ENCODE measurements at places on chromosomes 7 and 10.

DNA sequence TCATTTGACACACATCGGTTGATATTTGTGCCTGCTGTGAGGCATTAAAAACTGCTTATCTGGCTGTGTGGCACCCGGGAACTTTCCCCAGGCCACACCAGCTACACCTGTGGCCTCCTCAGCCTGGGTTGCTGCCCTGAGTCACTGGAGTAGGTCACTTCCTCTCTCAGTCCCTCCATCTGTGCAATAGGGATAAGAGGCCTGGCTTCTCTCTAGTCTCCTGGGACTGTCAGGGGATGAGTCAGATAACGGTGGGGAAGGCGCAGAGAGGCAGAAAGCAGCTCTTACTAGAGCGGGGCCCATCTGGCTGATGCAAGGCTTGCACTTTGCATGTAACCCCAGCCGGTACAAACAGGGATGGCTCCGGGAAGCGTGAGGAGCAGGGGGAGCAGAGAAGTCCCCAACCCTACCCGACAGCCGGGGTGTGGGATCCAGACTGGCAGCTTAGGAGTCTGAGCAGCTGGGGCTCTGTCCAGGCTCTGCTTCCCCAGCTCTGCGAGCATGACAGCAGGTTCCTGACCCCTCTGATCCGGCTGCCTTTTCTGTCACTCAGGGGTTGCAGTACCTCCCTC, 34.0 kb downstream of the DNAJB12 start:
- DNase-seq, result peak; percentile 96

GRCh38 chr7:15309872-15310271, 251.9 kb downstream of the AGMO start:
- no peak for DNase-seq

DNA sequence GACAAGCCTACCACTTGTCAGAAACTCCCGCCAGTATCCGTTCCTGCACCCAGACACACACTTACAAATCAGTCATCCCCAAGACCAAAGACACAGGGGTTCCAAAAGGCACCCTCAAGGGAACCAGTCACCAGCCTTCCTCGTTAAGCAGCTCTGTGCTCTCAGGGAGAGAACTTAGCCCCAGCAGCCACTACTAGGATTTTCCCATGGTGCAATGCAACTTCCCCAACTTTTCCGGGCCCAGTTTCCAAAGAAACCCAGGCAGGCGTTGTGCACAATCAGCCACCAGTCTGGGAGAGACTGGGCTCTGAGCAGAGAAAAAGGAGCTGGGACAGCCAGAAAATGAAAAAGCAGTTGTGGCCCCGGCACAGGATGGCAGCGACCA, 1.2 kb downstream of the DLG5 start:
- no peak for DNase-seq

GRCh38 chr7:112982441-112983063, 104.1 kb downstream of the GPR85 start:
- DNase-seq, result no peak

DNA sequence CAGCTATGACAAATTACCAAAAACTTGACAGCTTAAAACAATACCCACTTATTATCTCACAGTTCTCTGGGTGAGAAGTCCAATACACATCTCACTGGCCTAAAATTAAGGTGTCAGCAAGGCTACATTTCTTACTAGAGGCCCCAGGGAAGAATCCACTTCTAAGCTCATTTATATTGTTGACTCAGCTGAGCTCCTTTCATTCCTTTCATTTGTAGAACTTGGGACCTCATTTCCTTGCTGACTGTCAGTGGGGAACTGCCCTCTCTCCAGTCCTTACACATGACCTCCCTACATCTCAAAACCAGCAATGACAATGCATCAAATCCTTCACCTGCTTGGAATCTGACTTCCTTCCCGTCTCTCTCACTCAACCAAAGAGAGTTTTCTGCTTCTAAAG, 240.3 kb downstream of the IPMK start:
- no peak for DNase-seq

DNA sequence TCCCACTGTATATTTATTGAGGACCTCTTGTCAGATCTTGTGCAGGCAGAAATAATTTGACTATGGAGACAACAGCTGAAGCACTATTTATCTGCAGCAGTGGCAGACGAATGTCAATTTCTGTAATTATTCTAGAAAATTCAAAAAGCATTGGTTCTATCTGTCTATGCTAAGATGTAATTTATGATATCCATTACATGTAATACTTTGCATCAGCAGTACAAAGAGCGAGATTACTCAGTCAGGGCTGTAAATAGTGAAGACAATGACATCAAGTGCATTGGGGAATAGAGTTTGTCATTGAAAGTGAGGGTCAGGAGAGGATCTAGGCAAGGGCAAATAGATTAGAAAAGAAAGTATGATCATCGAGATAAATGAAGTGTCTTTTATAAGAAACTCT, 508.2 kb downstream of the ZWINT start:
- no peak for DNase-seq

DNA sequence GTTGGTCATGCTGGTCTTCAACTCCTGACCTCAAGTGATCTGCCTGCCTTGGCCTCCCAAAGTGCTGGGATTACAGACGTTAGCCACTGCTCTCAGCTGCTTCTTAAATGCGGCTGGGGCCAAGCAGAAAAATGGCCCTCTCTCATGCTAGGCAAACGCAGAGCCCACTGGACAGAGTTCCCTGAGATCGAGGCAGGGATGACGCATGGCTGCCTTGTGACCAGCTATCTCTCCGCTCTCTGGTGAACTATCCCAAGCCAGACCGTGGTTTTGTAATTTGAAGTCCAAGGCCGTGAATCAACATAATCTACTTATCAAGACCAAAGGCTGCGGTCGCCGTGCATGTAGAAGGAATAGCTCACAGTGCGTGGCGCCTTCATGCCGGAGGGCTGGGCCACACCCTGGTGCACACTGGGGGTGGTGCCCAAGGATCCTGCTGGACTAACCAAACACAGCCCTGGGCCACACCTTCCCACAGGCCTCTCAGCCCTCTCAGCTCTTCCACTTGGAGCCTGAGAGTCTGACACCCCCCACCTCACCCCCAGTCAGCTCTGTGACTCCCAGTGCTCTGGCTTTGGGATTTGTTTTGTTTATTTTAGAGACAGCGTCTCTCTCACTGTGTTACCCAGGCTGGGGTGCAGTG, 88.1 kb upstream of the CUX1 start:
- no peak for DNase-seq

GRCh38 chr10:7567911-7568620, 98.7 kb downstream of the ITIH5 start:
- DNase-seq, result no peak

DNA sequence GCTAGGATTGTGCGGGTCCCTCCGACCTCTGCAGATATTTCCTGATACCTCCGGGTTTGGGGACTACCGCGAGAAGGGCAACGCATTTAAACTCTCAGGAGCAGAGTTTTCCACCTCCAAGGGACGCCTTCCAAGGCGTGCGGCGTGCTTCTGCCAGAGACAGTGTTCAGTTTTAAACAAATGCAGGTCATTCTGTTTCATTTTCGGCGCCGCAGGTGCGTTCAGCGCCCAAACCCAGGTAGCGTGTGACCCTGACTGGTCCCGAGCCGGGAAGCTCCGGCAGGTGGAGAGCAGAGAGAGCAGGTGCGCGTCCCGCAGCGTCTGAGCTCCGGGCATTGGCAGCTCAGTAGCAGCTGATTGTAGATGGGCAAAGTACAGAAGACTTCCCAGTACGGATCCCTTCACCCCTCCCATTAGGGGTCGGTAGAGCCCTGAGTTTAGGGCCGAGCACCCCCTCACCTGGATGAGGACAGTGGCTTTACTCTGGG, 1.4 kb upstream of the CYP26A1 start:
- DNase-seq, result no peak

- DNase-seq, result no peak
Observed at GRCh38 chr7:30838008-30838407, 66.8 kb downstream of the MINDY4 start.

- no peak for DNase-seq
Observed at GRCh38 chr7:115476671-115477181, 553.8 kb downstream of the TFEC start.

GRCh38 chr7:37348982-37349381, 99.7 kb downstream of the ELMO1 start:
- DNase-seq, result no peak

DNA sequence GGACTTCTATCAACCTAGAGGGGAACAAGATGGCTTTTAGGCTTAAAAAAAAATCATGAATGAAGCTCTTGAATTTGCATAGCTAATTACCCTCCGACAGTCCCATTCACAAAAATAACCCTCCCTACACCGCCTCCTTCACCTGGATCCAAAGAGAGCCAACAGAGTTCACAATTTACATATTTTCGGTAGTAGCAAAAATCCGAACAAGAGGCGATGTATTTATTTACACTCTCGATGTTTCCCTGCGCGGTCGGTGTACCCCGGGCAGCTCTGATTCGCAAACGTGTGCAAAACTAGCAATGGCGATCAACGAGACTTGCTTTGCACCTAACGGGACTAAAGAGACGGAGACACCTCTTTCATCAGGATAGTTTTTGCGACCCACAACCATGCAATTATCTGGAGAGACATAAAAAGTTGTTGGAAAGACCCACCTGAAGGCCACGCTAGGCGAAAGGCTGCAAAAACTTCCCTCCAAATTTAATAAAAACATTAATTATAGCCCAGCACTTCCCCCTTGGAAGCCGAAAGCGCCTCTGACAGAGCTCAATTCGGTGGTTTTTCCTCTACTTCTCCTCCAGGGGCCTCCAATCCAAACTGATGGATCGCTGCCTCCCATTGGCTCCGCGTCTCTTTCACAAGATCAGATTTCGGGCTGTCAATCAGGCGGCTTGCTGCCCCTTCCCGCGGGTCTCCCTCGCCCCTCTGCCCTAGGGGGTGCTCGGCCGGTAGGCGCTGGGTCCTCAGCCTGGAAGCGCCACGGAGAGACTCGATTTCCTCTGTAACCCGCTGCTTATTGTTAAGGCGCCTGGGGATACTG, at the start of gene ETV1:
Gene ETV1 (minus strand): TSS at position 541 of the 823 bp plus-strand sequence. CDS start 614 bp downstream, outside the sequence.
- DNase-seq, result peak; percentile 65

DNA sequence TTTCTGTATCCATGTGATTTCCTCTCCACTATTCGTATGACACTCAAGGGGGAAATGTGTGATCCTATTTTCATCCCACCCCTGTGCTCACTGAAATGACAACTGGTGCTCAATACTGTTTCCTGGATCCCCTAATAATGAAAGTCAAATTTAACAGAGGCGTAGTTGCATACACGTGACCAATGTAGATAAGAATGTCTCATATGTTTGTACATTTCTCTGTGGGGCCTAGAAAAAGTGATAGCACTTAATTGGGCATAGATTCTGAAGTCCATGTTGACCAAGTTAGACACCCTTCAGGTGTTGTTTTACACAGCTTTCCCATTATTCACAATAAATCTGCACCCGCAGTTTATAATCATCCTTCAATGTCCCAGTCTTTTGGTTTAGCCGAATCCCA, 59.1 kb downstream of the JAZF1 start:
- no peak for DNase-seq

DNA sequence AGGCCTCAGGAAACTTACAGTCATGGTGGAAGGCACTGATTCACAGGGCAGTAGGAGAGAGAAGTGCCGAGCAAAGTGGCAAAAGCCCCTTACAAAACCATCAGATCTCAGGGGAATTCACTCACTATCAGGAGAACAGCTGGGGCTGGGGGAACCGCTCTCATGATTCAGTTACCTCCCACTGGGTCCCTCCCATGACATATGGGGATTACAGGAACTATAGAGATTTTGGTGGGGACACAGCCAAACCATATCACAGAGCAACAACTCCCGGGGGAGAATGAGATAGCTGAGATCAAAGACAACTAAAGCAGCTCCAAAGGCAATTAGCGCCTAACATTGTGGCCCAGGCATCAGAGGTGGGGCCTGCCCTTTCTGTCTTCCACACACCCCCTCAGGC, 85.4 kb upstream of the VOPP1 start:
- DNase-seq, result no peak

DNA sequence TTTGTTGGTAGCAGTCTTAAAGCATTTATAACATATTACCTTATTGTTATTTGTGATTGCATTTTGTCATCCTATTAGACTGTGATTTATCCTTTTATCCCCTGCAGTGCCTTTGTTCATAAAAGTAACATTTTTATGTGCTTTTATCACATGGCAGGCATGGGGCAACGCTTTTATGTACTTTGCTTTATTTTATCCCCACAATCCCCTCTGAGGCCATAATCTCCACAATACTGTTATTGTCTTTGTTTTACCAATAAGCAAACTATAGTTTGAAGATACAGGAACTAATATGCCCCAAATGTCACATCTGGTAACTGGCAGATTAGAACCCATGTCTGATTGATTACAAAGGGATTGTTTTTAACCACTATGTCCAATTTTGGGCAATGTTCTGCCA, 613.5 kb downstream of the REEP3 start:
- DNase-seq, result no peak

DNA sequence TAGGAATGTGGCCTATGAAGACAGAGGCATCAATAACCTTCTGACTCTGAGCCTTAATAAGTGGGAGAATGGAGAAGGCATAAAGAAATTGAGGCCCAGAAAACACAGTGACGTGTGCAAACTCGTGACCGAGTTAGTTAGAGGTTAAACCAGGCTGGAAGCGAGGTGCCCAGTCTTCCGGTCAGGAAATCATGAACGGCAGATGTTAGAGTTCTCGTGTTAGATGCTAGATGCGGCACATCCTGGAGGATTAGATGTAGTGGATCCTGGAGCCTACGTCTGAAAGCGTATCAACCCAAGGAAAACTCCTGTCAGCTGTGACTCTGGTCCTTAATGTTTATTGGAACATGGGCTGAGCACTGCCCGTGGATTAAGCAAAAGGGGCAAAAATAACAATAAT, 275.9 kb downstream of the TCF7L2 start:
- DNase-seq, result no peak

DNA sequence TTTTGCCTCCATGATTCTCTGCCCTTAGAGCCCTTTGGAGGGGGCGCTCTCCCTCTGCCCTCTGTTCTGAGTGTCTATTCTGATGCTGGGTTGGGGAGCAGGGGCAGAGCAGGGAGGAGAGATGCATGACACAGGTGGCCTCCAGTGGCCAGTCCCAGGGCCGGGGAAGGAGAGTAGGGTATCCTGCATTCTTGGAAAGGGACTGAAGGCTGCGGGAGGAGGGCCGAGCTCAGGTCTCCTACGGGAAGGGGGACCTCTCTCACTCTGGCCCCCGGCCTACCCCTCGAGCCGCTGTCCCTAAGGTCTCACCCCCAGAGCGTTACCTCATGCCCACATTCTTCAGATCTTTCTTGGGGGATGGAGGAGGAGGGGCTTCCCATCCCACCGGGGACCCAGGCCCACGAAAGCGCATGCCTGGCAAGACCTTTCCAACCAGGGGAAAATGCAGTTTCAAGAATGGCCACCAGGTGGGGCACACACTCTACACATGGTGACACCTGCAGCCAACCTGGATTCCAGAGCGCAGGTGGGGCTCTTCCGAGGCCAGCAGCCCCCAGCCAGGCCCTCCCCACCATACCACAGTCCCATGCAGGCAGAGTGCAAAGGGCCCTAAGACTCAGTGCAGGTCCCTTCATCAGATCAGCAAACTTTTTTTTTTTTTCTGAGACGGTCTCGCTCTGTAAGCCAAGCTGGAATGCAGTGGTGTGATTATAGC, 86.4 kb downstream of the MYL10 start:
- DNase-seq, result peak; percentile 48

GRCh38 chr7:21076574-21076973, 289.9 kb upstream of the SP8 start:
- DNase-seq, result no peak

GRCh38 chr7:17446340-17446739, 147.9 kb downstream of the AHR start:
- no peak for DNase-seq

- no peak for DNase-seq
Observed at GRCh38 chr7:151039850-151040548, 8.3 kb upstream of the ASIC3 start.

GRCh38 chr10:91761721-91762120, 36.5 kb upstream of the TNKS2 start:
- DNase-seq, result no peak

Measured in Panc1 (cell line).